ENCODE measurements at places on chromosomes 2 and 18. TPM values are rescaled to one million over a fixed set of nuclear protein-coding genes. Genes with fewer than 3 reads are reported as not detected.

The ATRAID gene
- 211 TPM for total RNA-seq

The RRM2 gene
- 239 TPM for total RNA-seq

The GAD1 gene
- total RNA-seq: 0.34 TPM

The GALNT14 gene
- 43.5 TPM for total RNA-seq

The UGT1A8 gene
- total RNA-seq: 0.10 TPM

The NYAP2 gene
- not detected for total RNA-seq

The SERPINB10 gene
- total RNA-seq: not detected

The CDH2 gene
- 42.7 TPM for total RNA-seq

The ARHGAP25 gene
- total RNA-seq: 0.22 TPM

The SERPINB7 gene
- total RNA-seq: 3.0 TPM

The DSG1 gene
- not detected for total RNA-seq

The ITPRID2 gene
- 51.2 TPM for total RNA-seq

The RHOB gene
- 487 TPM for total RNA-seq

The C1GALT1C1L gene
- total RNA-seq: 2.6 TPM

The RAB10 gene
- total RNA-seq: 313 TPM

The MC2R gene
- total RNA-seq: not detected

The SP110 gene
- 7.1 TPM for total RNA-seq

The MC5R gene
- total RNA-seq: 0.06 TPM

The HOXD12 gene
- total RNA-seq: not detected

Data from A549 treated with AZD2906 at 1 μM for 4 hours (cell line).